Naive thymus-derived CD8-positive, alpha-beta T cell (primary cell): ENCODE measurements at places on chromosomes 1 and 21. TPM values are rescaled to one million over a fixed set of nuclear protein-coding genes. Genes with fewer than 3 reads are reported as not detected.

- peaks cover 16% of the 10 kb centered on the region for H3K4me1 ChIP-seq
- no peak overlapping the region for H3K4me3 ChIP-seq
- peak; percentile 59 for DNase-seq
- no peak overlapping the region for H3K27ac ChIP-seq
- peaks cover 16% of the 10 kb centered on the region for H3K27me3 ChIP-seq
Observed at GRCh38 chr1:6438047-6438525, 13.5 kb downstream of the ESPN start.

The CATSPERE gene
- total RNA-seq: 2.7 TPM

- no peak for DNase-seq
- no peak overlapping the region for H3K4me3 ChIP-seq
- H3K4me1 ChIP-seq: peaks cover 7% of the 10 kb centered on the region
- H3K36me3 ChIP-seq: no peaks in the 10 kb centered on the region
- no peak overlapping the region for H3K27ac ChIP-seq
Observed at GRCh38 chr1:66739401-66740157, 12.7 kb upstream of the DYNLT5 start.

GRCh38 chr1:234970401-234970730 is 158.3 kb downstream of the TOMM20 start:
- peaks cover 29% of the 10 kb centered on the region for H3K4me1 ChIP-seq
- DNase-seq: no peak
- no peak overlapping the region for H3K27ac ChIP-seq
- H3K4me3 ChIP-seq: no peak overlapping the region
- no peaks in the 10 kb centered on the region for H3K36me3 ChIP-seq

The CITED4 gene
- 24.5 TPM for total RNA-seq

The PI4KB gene
- total RNA-seq: 96.6 TPM

GRCh38 chr1:47645151-47645550 is 207.3 kb downstream of the FOXD2 start:
- peaks cover 21% of the 10 kb centered on the region for H3K27me3 ChIP-seq
- H3K27ac ChIP-seq: no peak overlapping the region
- H3K36me3 ChIP-seq: no peaks in the 10 kb centered on the region
- H3K4me1 ChIP-seq: no peaks in the 10 kb centered on the region
- no peak for DNase-seq
- H3K4me3 ChIP-seq: no peak overlapping the region

- H3K4me1 ChIP-seq: peaks cover 21% of the 10 kb centered on the region
- H3K36me3 ChIP-seq: no peaks in the 10 kb centered on the region
- DNase-seq: peak; percentile 23
- H3K4me3 ChIP-seq: peak overlapping the region; percentile 93
- no peaks in the 10 kb centered on the region for H3K27me3 ChIP-seq
Observed at GRCh38 chr1:44212355-44213221, 683 bp upstream of the DMAP1 start.

- no peak overlapping the region for H3K27ac ChIP-seq
- no peak overlapping the region for H3K4me3 ChIP-seq
- no peaks in the 10 kb centered on the region for H3K36me3 ChIP-seq
- no peak for DNase-seq
- no peaks in the 10 kb centered on the region for H3K27me3 ChIP-seq
Observed at GRCh38 chr1:202762019-202762418, 46.2 kb downstream of the KDM5B start.

DNA sequence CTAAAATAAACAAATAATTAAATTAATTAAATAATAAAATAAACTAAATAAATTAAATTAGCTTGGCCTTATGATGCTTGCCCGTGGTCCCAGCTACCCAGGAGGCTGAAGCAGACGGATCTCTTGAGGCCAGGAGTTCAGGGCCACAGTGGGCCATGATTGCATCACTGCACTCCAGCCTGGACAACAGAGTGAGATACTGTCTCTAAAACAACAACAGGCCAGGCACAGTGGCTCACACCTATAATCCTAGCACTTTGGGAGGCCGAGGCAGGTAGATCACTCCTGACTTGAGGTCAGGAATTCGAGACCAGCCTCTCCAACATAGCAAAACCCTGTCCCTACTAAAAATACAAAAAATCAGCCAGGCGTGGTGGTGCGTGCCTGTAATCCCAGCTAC is 12.2 kb upstream of the PINK1 start:
- no peak overlapping the region for H3K27ac ChIP-seq
- DNase-seq: no peak
- H3K27me3 ChIP-seq: no peaks in the 10 kb centered on the region
- no peaks in the 10 kb centered on the region for H3K36me3 ChIP-seq
- no peaks in the 10 kb centered on the region for H3K4me1 ChIP-seq

DNA sequence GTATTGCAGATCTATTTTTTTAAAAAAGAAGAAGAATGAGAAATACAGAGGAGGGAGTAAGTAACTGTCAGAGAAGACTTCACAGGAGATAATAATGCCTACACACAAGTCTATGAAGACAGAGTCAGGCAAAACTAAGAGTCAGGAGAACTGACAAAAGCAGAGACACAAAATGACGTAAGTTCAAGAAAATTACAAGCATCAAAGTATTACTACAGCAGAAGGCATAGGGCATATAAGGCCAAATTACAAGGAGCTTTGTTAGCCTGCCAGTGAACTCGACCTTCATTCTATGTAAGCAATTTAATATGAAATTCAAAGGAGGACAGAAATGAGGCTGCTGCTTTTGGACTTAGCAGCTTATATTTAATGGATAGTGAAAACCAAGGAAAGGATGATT is 23.7 kb downstream of the FAF1 start:
- H3K36me3 ChIP-seq: no peaks in the 10 kb centered on the region
- peaks cover 44% of the 10 kb centered on the region for H3K4me1 ChIP-seq
- no peaks in the 10 kb centered on the region for H3K27me3 ChIP-seq
- H3K27ac ChIP-seq: no peak overlapping the region

GRCh38 chr1:2590233-2591141 is 3.9 kb downstream of the PRXL2B start:
- no peak for DNase-seq
- no peak overlapping the region for H3K4me3 ChIP-seq

DNA sequence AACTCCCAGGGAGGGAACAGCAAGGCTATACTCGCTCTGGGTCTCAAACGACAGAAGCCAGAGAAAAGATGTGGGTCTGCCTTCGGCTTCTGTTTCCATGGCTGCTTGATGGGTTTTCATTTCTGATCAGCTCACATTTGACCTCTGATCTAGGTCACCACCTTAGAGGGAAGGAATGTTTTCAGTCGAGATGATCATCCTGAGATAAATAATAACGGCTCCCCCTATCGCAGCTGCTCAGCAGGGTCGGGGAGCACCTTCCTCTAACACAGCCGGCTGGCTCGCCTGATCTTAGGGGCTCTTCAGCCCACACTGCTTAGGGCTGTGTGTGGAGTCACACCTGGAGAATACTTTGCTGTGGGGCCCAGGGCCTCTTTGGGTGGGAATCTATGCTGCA is 53.1 kb upstream of the ZNF648 start:
- no peak overlapping the region for H3K4me3 ChIP-seq
- no peak overlapping the region for H3K27ac ChIP-seq
- H3K36me3 ChIP-seq: no peaks in the 10 kb centered on the region
- no peaks in the 10 kb centered on the region for H3K4me1 ChIP-seq

GRCh38 chr1:154129391-154129970 is 25.4 kb downstream of the NUP210L start:
- no peak overlapping the region for H3K27ac ChIP-seq
- no peak for DNase-seq
- H3K4me1 ChIP-seq: peaks cover 3% of the 10 kb centered on the region
- H3K36me3 ChIP-seq: no peaks in the 10 kb centered on the region
- no peaks in the 10 kb centered on the region for H3K27me3 ChIP-seq

GRCh38 chr1:98651116-98651632 is 10.3 kb upstream of the SNX7 start:
- no peak overlapping the region for H3K27ac ChIP-seq
- DNase-seq: no peak
- H3K36me3 ChIP-seq: no peaks in the 10 kb centered on the region
- H3K4me3 ChIP-seq: no peak overlapping the region
- no peaks in the 10 kb centered on the region for H3K4me1 ChIP-seq

- H3K36me3 ChIP-seq: no peaks in the 10 kb centered on the region
- H3K4me1 ChIP-seq: no peaks in the 10 kb centered on the region
- no peak overlapping the region for H3K4me3 ChIP-seq
- no peaks in the 10 kb centered on the region for H3K27me3 ChIP-seq
Observed at GRCh38 chr21:43639470-43640353, 19.6 kb downstream of the HSF2BP start.

The PLPPR4 gene
- not detected for total RNA-seq

The MYCL gene
- total RNA-seq: not detected

DNA sequence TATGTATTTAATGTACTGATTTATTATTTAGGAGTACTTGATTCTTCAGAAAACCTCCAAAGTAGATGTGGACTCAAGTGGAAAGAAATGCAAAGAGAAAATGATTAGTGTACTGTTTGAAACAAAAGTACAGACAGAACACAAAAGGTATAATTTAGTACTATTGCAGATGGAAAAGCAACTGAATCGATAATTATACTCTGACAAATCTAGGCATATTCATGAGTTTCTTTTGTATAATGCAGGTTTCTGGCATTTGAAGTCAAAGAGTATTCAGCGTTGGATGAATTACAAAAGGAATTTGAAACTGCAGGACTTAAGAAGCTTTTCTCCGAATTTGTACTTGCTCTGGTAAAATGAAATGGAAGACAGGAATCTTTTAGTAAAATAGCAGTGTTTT is 12.5 kb downstream of the RWDD3 start:
- H3K27ac ChIP-seq: peak overlapping the region; percentile 57
- no peak overlapping the region for H3K4me3 ChIP-seq
- DNase-seq: no peak

DNA sequence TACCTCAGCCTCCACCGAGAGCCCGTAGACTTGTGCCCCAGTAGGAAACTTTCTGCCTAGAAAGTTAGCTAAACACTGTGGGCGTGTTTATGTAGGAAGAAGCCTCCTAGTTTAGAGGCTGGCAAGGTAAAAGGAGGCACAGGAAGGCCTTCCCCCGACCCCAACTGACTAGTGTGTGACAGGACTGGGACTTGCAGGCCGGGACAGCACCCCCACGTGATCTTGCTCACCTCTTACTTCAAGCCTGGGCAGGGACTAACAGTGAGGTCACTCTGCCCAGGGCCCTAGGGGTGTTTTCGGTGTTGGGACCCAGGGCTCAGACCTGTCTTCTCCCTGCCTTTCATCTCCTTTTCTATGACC is 392 bp upstream of the TAGLN2 start:
- no peak for DNase-seq
- peak overlapping the region; percentile 99 for H3K27ac ChIP-seq
- peaks cover 13% of the 10 kb centered on the region for H3K36me3 ChIP-seq
- H3K4me3 ChIP-seq: peak overlapping the region; percentile 97
- no peaks in the 10 kb centered on the region for H3K27me3 ChIP-seq

The SPRR4 gene
- not detected for total RNA-seq

The SPRR3 gene
- not detected for total RNA-seq

- H3K4me1 ChIP-seq: peaks cover 9% of the 10 kb centered on the region
- no peak overlapping the region for H3K27ac ChIP-seq
- peaks cover 30% of the 10 kb centered on the region for H3K27me3 ChIP-seq
- H3K4me3 ChIP-seq: no peak overlapping the region
- H3K36me3 ChIP-seq: no peaks in the 10 kb centered on the region
Observed at GRCh38 chr1:154764181-154764580, 105.9 kb downstream of the KCNN3 start.

DNA sequence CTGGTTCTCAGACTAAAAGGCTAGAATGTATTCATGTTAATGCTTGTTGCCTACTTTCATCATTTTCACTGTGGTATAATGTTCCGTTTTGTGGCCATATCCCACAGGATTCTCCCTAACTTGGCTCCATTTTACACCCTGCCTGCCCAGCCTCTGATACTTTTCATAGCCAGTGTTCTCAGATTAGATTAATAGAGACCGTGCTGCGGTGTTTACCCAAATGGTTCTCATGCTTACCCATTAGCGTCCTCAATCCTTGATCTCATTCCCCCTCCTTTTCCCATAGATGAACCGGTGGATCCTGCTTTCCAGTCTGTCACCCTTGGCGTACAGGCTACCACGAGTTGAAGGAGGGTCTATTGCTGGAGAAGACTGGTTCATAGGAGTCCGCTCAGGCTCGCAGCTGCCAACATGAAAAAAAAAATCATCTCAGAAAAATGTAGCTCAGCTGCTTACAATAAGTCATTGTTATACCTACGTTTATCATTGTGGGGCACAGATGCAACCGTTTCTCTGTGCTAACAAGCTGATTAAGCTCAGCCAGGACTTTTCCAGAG is 78.7 kb downstream of the SETD4 start:
- no peak for DNase-seq
- peaks cover 9% of the 10 kb centered on the region for H3K27me3 ChIP-seq
- no peak overlapping the region for H3K4me3 ChIP-seq

- DNase-seq: no peak
- no peaks in the 10 kb centered on the region for H3K36me3 ChIP-seq
- H3K4me3 ChIP-seq: no peak overlapping the region
- H3K27ac ChIP-seq: no peak overlapping the region
- H3K4me1 ChIP-seq: no peaks in the 10 kb centered on the region
Observed at GRCh38 chr21:15138490-15138889, 73.7 kb upstream of the NRIP1 start.

The SPRR2E gene
- not detected for total RNA-seq

The SH2D1B gene
- total RNA-seq: 0.19 TPM
